ENCODE measurements at places on chromosomes 7 and 10.
A peak's percentile ranks its signal among the peaks of the same experiment; 100 is the strongest.

GRCh38 chr10:47040041-47040491 is 128.8 kb downstream of the PTPN20 start:
- no peak for DNase-seq

DNA sequence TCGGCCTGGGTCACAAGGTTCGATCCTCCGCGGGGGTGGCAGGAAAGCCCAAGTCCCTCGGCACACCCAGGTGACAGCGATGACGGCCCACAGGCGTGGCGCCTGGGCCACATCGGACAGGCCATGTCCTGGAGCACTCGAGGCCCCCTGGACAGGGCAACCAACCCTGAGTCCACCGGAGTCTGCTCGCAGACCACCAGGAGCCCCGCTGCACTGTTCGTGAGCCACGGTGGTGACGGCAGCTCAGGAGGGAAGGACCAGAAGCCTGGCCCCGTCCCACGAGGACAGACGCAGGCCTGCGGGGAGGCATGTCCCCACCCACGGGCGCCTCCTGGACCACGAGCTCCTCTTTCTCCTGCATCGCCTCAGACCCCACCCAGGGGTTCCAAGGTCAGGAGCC is 22.4 kb upstream of the GPR146 start:
- DNase-seq, result no peak

- DNase-seq, result no peak
These were observed 61.0 kb downstream of the STEAP1B start for GRCh38 chr7:22438994-22439393.

DNA sequence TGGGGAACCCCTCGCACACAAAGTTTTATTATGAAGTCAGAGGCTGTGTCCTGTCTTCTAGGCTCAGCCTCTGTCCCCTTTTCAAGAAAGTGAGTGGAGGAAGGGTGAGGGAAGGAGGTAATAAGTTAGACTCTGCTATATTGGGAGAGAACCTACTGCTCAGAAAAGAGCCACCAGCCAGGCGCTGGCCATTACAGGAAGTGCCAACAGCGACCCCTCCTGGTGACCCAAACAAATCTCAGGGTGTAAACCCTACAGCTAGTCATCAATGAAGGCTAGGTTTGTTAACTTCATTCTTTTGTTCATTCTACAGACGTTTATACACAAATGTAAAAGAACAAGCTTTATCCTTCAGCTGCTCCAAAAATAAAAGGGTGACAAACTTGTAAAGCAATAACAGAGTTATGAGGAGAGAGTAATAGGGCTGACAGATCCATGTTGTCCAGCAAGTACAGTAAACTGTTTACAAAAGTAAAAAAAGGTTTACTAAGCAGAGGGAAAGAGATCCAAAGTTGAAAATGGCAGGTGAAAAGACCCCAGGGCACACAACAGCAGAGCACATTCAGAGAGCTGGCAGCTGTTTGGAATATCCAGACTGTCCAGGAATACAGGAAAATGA is 82.7 kb downstream of the FAM204A start:
- no peak for DNase-seq

GRCh38 chr10:118633786-118634185 is 38.3 kb upstream of the PRLHR start:
- no peak for DNase-seq

GRCh38 chr10:20303453-20304152 is 487.4 kb downstream of the PLXDC2 start:
- DNase-seq, result no peak

GRCh38 chr7:155360495-155361345 is 63.0 kb downstream of the INSIG1 start:
- no peak for DNase-seq

GRCh38 chr7:50667789-50668226 is 102.6 kb upstream of the DDC start:
- no peak for DNase-seq

- DNase-seq, result peak; percentile 79
These were observed 221.0 kb downstream of the PHTF2 start for GRCh38 chr7:78019447-78020135.

DNA sequence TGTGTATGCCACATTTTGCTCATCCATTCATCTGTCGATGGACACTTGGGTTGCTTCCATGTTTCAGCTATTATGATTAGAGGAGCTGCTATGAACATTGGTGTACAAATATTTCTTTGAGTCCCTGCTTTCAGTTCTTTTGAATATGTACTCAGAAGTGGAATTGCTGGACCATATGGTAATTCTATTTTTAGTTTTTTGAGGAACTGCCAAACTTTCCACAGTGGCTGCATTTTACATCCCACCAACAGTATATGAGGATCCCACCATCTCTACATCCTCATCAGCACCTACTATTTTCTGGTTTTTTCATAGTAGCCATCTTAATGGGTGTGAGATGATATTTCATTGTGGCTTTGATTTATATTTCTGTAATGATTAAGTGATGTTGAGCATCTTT is 44.7 kb upstream of the ZMIZ2 start:
- no peak for DNase-seq

DNA sequence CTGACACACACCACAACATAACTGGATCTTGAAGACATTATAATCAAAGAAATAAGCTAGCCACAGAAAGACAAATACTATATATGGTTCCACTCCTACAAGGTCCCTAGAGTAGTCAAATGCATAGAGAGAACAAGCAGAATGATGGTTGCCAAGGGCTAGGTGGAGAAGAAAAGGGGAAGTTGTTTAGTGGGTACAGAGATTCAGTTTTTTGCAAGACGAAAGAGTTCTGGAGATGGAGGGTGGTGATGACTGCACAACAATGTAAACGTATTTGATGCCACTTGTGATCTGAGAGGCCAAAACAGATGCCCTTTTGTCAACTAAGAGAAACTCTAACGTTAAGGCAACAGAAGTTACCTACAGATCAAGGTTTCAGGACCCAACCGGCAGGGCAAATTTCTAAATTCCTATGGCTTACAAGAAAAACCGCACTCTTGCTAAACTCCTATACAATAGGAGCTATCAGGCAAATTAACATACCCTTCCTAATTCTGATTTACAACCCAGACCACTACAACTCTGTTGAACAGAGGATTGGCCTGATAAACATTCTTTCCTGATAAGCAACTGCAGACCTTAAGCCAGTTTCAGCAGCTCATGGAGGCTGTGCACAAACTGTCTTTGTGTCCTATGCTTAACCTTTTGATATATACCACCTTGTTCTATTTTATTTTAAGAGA is 69.0 kb downstream of the FAM107B start:
- no peak for DNase-seq

- DNase-seq, result no peak
These were observed 202.3 kb upstream of the KLF6 start for GRCh38 chr10:3987143-3987974.

DNA sequence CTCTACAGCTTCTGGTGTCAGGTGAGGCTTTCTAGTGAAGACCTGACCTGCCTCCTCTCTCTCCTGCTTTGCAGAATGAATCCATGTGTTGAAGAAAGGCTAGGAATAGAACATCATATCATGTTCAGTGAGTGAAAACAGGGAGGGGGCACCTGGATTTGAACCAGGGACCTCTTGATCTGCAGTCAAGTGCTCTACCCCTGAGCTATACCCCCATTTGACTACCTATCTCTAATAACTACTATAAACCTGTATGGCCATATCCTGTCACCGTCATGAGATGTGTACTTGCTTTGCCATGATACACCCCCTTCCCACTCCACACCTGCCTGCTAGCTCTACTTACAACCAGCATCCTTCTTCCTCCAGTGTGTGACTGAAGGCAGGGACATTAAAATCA is 91.3 kb upstream of the ZNF746 start:
- DNase-seq, result no peak

GRCh38 chr7:54839575-54840213 is 80.7 kb upstream of the SEC61G start:
- DNase-seq, result peak; percentile 9

DNA sequence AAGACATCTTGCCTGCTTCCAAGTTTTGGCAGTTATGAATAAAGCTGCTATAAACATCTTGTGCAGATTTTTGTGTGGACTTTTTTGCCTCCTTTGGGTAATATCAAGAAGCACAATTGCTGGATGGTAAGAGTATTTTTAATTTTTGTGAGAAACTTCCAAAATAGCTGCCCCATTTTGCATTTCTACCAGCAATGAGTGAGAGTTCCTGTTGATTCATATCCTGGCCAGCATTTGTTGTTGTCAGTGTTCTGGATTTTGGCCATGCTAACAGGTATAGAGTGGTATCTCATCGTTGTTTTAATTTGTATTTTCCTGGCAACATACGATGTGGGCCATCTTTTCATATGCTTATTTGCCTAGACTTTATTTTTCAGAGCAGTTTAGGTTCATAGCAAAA is 53.9 kb downstream of the BTAF1 start:
- no peak for DNase-seq

DNA sequence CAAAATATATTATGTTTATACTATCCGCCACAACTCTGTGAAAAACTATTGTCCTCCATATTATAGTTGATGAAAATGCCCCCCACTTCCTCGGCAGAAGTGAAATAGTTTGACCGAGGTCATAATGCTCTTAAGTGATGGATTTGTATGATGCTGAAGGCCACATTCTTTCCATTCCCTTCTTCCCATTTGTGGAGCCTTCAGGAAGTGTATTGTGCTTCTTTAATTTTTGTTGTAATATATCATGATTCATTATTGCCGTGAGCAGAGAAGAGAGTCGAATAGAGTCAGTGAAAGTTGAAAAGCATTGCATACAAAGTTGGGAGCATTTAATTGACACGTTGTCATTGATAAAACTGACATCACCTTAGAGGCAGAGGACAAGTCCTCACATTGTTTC is 460.3 kb downstream of the SUGCT start:
- no peak for DNase-seq

DNA sequence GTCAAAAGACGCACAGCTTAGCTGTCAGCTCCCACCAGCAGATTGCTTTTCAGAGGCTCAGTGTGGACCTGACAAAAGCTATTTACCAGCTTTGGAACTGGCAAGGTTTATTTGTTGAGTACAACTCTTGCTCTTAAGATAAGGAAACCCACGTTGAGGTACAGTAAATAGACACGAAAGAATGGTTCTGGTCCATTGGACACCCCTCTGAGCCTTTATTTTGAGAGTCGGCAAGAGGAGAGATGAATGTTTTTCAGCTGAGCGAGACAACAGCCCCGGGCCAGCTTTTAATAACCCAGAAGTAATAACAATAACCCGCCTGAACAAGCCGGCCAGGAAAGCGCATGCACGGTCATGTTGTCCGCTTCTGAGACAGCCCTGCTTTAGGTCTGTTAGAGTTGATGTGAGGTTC is 49.0 kb downstream of the WNT2 start:
- no peak for DNase-seq

- no peak for DNase-seq
These were observed 112.0 kb downstream of the ZEB1 start for GRCh38 chr10:31431021-31431420.

- DNase-seq, result no peak
These were observed 17.9 kb upstream of the DDX21 start for GRCh38 chr10:68938117-68938516.

DNA sequence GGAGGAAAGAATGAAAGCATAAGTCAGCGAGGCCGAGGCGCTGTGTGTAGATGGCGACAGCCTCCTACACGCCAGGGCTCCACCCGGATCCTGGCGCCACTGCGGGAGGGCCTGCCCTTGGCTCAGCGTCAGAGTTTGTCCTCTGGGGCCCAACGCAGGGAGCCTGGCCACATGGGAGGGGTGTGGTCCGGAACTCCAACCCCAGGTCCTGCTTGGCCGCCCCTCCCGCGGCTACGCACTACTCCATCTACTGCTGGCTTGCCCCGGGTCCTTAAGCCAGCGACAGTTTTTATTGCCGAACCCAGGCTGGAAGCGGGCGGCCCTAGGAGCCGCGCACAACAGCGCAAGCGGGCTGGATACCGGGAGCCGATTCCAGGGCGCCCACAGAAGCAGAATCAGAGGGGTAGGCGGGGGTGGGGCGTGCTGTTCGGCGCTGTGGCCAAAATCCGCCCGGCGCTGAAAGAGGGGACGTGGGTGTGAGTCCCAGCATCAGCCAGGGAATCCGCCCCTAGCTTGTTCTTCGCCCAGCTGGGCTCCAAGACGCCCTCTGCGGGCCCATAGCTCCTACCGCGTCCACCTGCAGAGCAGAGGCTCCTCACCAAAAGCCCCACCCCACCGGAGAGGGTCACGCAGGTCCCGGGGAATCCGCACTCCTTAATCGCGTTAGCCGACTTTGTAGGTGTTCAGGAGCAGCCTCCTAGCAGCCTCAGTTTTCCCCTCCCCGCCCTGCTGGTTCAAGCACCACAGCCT is 4.5 kb downstream of the KAZALD1 start:
- DNase-seq, result peak; percentile 9

- no peak for DNase-seq
These were observed 64.4 kb upstream of the HECTD2 start for GRCh38 chr10:91345716-91346115.

- DNase-seq, result no peak
These were observed 134.4 kb downstream of the ITGA8 start for GRCh38 chr10:15585303-15585715.

DNA sequence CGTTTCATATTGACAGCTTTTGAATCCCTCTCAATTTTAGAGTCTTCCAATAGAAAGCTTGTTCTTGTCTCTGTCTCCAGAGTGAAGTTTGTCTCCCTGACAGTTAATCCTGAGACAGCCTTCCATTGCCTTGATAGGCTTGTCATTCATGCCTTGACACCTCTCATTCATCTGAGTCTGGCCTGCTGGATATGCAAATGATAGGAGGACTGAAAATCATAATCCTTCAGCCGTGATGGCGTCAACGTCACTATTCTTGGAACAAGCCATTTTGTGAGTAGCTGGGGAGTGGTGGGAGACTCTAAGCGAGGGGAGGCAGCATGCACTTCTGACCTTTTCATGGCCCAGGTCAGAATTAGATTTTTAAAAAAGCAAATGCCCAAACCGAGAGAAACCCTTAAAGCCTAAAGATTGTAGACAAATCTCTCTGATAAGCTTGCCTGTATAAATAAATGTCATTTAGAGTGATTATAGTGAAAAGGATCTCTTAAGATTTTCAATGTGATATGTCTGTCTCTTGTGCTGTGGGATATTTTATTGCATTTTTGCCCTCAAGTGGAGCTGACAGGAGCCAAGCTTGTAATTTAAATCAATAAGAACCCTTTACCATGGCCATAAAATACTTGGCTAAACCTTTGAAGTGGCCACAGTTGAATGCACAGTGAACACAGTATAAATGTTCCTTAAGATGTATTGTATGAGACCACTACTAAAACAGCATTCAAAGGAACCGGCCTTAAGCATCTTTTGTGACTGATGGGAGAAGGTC is 148.8 kb downstream of the SNX10 start:
- no peak for DNase-seq

DNA sequence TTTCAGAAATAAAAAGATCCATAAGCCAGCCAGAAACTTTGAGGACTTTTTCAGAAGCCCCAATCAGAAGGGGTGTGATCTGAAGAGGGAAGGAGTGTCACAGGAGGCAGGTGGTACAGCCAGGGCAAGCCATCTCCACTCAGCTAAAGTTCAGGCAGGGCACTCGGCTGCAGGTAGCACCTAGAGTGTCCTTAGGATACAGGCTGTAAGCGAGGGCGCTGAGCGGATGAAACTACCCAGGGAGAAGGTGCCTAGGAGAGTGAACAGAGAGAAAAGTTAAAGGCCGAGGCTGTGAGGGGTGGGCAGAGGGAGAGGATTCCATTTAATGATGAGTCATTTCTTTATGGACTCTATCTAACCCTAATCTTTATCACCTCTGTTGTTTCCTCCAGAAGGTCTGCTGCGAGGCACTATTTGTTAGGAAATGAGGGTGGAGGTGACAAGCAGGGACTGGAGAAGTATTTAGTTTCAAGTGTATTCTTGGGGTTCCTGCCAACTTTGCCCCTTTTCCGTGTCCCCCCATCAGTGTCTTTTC is 29.8 kb upstream of the ZCCHC24 start:
- DNase-seq, result no peak

GRCh38 chr10:16441173-16441840 is 4.5 kb downstream of the PTER start:
- no peak for DNase-seq
